Type B pancreatic cell (in vitro differentiated cells): ENCODE measurements at places on chromosomes 16 and 17.

GRCh38 chr17:8621585-8621984 is 8.9 kb downstream of the MYH10 start:
- no peak for DNase-seq

- DNase-seq, result no peak
Observed at GRCh38 chr16:49610983-49611382, 237.4 kb downstream of the C16orf78 start.

DNA sequence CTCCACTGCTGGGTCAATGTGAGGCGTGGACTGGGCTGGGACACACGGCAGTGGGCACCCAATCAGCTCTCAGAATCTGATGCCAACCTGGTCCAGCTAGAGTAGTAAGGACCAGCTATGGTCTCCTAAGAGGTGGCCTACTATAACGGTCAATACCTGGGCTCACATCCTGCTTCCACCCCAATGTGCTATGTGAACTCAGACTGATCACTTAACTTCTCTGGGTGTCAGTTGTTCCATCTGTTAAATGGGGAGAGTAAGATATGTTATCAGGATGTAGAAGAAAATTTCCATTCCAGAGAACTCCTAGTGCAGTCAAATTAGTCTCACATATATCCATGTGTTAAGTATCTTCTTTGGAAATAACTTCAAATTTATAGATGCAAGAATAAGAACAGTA is 14.2 kb downstream of the FAM117A start:
- no peak for DNase-seq

DNA sequence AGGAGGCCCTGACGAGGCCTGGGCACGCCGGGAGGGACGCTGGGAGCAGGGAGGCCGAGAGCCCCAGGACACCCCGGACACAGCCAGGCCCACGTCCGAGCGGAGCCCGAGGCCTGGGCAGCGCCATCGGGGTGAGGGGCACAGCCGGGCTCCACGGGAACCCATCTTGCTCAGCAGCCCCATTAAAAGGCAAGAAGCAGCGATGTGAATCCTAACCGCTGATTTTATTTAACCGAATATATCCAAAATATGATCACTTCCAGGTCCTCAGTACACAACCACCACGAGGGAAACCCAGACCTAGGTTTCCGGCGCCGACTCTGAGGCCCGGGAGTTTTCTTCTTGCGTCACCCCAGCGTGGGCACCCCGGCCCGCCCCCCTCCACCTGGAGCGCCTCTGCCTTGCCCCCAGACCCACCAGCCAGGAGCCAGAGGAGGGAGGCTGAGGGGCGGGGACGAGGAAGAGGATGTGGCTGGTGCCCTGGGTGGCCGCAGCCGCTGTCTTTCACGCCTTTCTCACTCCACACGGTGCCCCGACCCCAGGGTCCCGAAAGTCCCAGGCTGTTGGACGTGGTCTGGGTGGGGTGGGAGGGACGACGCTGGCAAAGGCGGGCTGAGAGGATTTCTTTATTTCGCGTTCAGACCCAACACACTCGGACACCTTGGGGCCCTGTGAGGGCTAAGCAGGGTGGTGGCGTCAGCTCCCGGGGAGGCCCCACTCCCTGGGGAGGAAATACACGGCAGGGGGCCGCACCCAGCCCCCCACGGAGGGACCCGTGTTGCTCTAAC is 568 bp upstream of the CCDC154 start:
- DNase-seq, result no peak

DNA sequence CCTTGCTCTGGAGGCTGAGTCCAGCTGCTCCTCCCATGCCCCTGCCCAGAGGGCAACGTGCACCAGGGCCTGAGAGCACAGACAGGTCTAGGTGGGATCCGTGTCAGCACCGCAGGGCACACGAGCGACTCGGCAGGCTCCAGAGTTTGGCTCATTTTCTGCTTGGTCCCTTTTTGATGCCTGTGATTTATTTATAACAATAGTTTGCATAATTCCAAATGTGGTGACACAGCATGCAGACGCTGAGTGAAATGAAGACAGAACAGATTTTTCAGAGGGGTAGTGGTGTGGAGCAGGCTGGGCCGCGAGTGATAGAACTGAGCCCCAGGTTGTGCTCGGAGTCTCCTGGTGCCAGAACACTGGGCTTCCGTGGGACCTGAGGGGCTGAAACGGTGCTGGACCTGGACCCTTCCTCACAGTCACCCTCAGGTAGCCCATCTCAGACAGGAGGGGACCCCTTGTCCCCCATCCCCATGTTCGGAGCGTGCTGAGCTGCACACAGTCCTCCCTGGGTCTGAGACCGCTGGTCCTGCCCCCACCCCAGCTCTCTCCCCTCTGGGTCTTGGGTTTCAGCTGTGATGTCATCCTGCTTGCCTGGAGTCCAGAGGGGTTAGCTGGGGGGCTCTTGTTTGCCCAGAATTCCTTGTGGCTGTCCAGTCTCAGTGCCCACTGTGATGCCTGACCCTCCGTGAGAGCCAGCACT is 95.9 kb downstream of the METRNL start:
- peak; percentile 48 for DNase-seq

- no peak for DNase-seq
Observed at GRCh38 chr17:33210285-33210684, 82.8 kb downstream of the ASIC2 start.

- DNase-seq, result no peak
Observed at GRCh38 chr17:29197516-29198272, 17.5 kb upstream of the MYO18A start.

DNA sequence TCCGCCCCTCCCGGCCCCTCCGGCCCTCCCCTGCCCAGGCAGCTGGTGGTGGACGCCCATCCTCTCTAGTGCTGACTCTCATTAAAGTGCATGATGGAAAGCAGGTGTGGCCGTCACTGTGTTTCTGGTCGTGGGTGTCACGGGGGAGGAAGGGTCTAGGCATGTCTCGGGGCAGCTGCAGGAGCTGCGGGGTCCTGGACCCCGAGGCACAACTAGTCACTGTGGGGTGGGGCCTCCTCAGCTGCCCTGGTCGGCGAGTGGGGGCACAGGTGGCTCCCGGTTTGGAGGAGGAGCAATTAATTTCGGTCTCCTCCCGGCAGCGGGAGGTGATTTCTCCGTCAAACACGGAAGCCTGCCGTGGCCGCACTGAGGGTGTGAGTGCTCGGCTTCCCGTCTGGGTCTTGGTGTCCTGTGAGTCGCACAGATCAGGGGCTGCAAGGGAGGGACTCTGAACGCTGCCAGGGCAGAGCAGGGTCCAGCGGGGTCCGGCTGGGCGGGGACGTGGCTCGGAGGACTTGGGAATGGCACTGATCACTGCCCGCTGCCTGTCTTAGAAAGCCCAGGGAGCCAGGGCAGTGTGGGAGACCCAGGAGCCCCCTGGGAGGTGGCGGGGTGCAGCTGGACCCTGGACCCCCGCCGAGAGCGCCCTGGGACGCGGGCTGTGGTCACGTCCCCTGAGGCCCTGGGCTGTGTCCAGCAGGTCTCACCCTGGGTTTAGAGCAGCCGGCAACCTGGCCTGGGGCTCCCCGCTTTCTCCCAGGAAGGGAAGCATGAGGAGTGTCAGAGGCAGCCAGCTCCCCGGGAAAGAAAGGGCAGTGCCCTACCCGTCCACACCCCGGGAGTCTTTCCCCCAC is 3.3 kb downstream of the TPSD1 start:
- DNase-seq, result no peak

- DNase-seq, result peak; percentile 75
Observed at GRCh38 chr16:11256661-11257130, 692 bp upstream of the SOCS1 start.

DNA sequence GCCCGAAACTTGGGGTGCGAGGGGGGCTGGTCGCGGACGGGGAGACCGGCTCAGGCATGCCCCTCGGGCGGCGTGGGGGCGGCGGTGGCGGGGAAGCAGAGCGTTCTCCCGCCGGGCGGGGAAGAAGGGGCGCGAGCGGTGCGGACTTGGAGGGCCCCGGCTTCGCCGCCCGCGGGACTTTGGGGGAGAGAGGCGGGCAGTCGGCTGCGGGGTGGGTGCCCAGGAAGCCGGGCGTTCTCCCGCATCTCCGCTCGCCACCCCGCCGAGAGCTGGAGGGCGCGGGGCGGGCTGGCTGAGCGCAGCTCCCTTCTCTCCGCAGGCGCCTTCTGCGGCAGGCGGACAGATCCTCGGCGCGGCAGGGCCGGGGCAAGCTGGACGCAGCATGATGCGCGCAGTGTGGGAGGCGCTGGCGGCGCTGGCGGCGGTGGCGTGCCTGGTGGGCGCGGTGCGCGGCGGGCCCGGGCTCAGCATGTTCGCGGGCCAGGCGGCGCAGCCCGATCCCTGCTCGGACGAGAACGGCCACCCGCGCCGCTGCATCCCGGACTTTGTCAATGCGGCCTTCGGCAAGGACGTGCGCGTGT is 772 bp downstream of the NTN1 start:
- DNase-seq, result no peak

- no peak for DNase-seq
Observed at GRCh38 chr17:21397341-21398190, 21.4 kb downstream of the KCNJ12 start.

- DNase-seq, result no peak
Observed at GRCh38 chr17:29216856-29217255, 29.8 kb upstream of the CRYBA1 start.

GRCh38 chr17:37744961-37745800 is at the start of gene HNF1B:
HNF1B (minus strand) TSS chr17:37745059; CDS start chr17:37744884, 175 bp downstream.
- no peak for DNase-seq

DNA sequence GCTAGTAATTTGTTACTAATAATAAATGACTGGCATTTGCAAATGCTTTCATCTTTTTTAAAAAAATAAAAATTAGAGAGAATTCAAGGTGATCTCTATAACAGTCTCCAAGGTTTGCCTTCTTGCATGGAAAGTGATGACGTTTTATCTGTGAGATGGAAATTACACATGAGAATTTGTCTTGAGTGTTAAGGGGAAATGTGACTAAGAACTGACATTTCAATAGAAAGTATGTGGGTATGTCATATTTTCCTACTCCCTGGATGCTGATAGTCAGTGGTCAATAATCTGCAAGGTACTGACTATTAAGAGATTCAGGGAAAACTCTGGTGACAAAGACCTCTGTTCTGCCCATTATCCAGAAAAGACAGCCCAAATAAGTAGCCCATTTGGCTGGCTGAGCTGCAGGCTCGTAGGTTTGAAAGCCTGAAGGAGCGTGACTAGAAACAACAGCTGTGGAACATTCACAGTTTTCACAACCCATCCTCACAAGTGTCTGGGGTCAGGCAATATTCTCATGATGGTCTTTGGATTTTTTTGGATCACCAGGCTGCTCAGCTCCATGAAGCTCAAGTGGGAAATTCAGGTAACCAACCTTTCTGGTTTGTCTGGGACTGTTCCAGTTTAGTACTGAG is 49.7 kb upstream of the WSCD1 start:
- no peak for DNase-seq

DNA sequence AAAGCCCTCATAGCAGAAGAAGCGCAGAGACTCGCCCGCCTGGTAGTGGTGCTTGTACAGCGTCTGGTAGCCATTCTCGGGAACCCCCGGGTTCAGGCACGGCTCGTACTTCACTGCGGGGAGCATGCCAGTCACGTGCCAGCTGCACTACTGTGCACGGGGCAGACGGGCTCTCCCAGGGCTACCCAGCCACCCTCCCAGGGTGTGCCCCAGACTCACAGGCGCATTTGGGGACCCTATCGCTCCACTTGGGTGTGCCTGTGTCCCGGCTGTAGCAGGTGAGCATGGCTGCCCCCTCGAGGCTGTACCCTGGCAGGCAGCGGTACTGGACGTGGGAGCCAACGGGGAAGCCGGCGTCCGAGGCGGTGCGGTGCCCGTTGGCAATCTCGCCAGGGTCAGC is 10.3 kb upstream of the CDIPT start:
- DNase-seq, result no peak

- no peak for DNase-seq
Observed at GRCh38 chr17:1304522-1304921, 25.1 kb downstream of the TRARG1 start.

DNA sequence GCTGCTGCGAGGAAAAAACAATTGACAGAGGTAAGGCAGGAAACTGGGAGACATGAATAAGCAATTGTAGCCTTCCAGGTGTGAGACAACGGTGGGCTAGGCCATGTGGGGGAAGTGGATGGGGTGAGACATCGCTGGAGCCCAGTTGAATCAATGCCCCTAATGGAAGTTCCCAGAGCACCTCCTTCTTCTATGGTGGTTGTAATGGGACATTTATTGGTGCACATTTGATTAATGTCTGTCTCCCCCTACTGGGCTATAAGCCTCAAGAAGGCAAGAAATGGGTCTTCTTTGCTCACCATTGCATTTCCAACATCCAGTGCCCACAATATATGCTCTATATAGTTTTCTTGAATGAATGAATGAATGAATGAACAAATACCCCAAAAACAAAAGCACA is 22.7 kb upstream of the CD300E start:
- DNase-seq, result no peak

GRCh38 chr17:279331-279730 is 73.3 kb downstream of the RPH3AL start:
- no peak for DNase-seq

GRCh38 chr17:9408868-9409829 is 166.5 kb downstream of the STX8 start:
- DNase-seq, result no peak

GRCh38 chr17:14307560-14308024 is 6.7 kb downstream of the HS3ST3B1 start:
- DNase-seq, result no peak

DNA sequence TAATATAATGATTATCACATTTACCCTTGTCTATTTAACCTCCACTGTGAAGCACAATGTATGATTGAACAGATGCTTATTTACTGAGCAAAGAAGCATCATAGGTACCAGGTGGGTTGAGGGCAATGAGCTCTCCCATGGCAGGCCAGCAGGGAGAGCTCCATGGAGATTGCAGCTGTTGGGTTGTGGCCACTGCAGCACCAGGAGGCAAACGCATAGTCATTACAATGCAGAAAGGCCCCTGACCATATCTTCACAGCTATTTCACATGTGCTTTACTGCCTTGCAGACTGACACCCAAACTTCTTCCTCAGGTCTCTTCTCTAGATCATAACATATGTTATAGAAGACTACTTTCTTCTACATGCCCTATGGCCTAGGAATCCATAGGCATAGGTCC is 75.0 kb downstream of the MMD start:
- no peak for DNase-seq

- no peak for DNase-seq
Observed at GRCh38 chr17:10033959-10034358, 128.9 kb upstream of the RCVRN start.

- no peak for DNase-seq
Observed at GRCh38 chr17:66466840-66467367, 164.5 kb downstream of the PRKCA start.

DNA sequence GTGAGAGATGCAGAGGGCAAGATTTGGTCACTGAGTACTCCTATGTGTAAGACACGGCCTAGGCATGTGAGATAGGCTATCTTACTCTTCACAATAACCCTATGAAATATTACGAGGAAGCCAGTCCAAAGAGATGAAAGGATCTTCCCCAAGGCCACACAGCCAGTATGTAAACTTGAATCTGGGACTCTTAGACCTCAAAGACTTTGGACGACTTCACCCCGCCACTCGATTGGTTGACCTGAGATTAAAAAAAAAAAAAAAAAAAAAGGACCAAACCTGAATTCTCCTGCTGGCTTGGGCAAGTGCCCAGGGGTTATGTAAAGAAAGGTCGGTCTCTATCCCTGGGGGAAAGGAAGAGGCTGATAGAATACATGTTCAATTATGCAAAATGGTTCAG is 33.1 kb downstream of the PIPOX start:
- no peak for DNase-seq
